NCI-H1048 (cell line): ENCODE measurements at places on chromosomes 6 and 20.

GRCh38 chr20:347317-347639 lies 367 bp downstream of the NRSN2 start:
- DNase-seq: no peak

- DNase-seq: no peak
Observed at GRCh38 chr6:40874495-40874894, 164.5 kb downstream of the UNC5CL start.

- no peak for DNase-seq
Observed at GRCh38 chr6:22199771-22200170, 97.1 kb downstream of the PRL start.

DNA sequence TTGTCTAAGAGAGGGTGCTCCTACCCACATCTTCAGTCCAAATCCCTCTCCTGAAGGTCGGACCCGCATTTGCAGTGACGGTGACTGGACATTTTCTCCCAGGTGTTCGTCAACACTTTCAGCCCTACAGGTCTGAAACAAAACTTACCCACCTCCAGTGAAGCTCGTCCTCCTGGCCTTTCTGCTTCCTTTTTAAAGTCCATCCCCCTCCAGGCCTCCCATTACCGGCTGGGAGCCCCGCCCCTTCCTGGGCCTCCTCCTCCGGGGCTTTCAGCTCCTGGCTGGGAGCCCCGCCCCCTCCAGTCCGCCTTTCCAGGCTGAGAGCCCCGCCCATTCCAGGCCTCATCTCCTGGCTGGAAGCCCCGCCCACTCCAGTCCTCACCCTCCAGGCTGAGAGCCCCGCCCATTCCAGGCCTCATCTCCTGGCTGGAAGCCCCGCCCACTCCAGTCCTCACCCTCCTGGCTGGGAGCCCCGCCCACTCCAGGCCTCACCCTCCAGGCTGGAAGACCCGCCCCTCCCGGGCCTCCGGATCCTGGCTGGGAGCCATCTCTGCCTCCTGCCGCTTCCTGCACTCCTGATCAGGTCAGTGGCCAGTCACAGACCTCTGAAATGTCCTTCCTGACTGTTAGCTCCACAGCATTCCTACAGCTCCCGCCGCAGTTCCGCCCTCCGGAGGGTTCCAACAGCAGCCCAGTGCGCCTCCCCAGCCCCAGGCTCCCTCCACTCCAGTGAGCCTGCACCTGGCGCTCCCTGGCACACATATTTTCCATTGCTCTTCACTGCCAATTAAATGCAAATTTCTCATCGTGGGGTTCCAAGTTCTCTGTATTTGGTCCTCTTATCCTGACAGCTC lies 98.5 kb downstream of the LY86 start:
- DNase-seq: peak; percentile 92

DNA sequence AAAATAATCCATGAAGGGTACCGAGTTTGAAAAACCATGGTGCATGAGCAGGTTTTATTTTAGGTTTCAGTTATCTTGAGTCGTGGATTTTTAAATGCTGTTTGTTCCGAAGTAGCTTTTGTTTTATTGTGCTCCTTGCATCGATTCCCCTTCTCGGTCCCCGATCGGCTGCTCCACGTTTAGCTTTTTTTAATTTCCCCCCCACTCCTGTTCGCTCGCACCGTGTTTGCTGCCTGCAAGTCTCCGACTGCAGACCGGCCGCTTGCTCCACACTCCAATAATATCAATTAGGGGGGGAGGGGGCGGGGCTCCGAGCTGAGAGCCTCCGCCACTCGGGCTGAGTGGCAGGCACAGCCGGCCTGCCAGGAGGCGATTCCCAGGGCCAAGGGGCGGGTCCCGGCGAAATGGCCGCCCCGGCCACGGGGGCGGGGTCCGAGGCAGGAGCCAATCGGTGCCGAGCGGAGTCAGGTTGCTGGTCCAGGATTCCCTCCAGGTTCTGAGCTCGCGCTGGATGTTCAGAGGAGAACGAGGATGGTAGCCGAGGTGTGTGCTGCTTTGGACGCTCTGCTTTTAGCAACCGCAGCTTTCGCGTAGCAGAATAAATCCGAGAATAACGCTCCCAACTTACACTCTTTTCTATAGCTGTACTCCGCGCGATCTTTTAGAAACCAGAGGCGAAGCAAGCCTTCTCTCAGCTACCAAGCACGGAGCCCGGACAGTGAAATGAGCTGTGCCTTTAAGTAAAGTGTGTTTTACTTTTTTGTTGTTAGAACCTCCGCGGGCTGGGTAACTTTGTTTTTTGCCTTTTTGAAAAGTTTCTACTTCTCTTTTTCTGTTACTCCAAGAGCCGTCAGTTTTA lies at the start of gene EPHA7:
Gene EPHA7, minus strand, starts transcription at position 256 of the 859 bp plus-strand sequence. Its CDS starts 218 bp downstream, at position 38.
- peak; percentile 89 for DNase-seq

DNA sequence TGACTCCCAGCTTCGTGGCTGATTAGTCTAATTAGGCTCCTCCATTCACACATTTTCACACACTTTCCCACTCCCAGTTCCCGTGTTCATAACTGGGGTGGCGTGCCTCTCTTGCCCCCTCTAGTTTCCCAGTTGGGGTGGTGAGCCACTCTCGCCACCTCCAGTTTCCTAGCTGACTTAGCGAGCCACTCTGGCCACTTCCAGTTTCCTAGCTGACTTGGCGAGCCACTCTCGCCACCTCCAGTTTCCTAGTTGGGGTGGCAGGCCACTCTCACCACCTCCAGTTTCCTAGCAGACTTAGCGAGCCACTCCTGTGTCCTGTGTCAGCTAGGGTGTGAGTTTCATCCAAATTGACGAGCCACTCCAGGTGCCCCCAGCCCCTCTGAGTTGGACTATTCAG lies 7.4 kb upstream of the GMPR start:
- no peak for DNase-seq

GRCh38 chr6:151440930-151441329 lies 11.0 kb downstream of the RMND1 start:
- no peak for DNase-seq
